Upper lobe of left lung (tissue), 6 donors: ENCODE measurements at places on chromosomes 3 and 15. TPM values are rescaled to one million over a fixed set of nuclear protein-coding genes. Genes with fewer than 3 reads are reported as not detected.
A peak's percentile ranks its signal among the peaks of the same experiment; 100 is the strongest.

The IL20RB gene
- total RNA-seq: 0.80 TPM

The MYO9A gene
- total RNA-seq: 143 TPM

The SEC61A1 gene
- total RNA-seq: 181 TPM

The GAP43 gene
- total RNA-seq: not detected

The TRIM71 gene
- 7.3 TPM for total RNA-seq

The KNL1 gene
- 1.7 TPM for total RNA-seq

The SLC26A6 gene
- total RNA-seq: 66.0 TPM

The KIF15 gene
- total RNA-seq: 0.89 TPM

The WNT7A gene
- total RNA-seq: 1.0 TPM

The GOLGA6B gene
- total RNA-seq: not detected

The TM4SF18 gene
- 3.0 TPM for total RNA-seq

The CHL1 gene
- 4.2 TPM for total RNA-seq

The CD80 gene
- total RNA-seq: 15.2 TPM

The BUB1B gene
- total RNA-seq: not detected

DNA sequence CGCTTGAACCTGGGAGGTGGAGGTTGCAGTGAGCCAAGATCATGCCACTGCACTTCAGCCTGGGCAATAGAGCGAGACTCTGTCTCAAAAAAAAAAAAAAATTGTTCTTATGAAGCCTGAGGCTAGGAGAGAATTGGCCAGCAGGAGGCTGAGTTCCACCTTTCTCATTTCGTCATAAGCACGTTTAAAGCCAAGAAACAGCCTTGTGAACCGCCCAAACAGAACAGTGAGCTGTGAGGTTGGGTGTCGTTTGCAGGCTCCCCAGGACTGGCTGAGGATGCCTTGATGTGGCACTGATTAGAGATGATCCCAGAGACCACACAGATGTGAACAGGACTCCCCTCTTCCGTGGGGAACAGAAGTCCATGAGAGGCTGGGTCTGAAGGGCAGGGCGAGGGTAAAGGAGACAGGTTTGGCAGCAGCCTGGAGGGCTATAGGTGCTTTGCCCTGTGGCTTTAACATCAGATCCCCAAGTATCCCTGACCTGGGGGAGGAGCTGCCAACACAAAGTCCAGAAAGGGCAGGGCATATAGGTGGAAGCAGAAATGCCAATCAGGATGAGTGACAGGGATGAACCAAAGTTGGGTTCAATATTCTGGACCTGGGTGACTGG lies 52.9 kb downstream of the CLEC3B start:
- no peaks in the 10 kb centered on the region for H3K27me3 ChIP-seq
- no peak overlapping the region for H3K27ac ChIP-seq
- no peak overlapping the region for H3K4me3 ChIP-seq
- H3K4me1 ChIP-seq: no peaks in the 10 kb centered on the region

GRCh38 chr3:52346623-52347530 lies 30.8 kb downstream of the DNAH1 start:
- no peak overlapping the region for H3K4me3 ChIP-seq
- DNase-seq: peak; percentile 64

DNA sequence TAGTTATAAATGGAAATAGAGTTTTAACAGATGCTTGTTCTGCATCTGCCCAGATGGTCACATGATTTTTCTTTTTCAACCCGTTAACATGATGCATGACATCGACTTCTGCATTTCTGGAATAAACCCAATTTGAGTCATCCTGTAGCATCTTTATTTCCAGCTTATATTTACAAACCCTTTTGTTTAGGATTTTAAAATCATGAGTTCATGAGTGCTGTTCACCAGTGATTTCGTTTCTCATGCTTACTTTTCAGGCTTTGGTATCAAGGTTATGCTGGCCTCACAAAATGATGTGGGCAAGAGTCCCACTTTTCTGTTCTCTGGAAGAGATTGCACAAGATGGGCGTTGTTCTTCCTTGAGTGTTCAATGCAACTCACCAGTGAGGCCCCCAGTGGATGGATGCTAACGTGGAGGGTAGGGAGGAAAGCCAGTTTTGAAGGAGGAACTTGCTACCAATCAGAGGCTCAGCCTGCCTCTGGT lies 5.2 kb downstream of the HRH1 start:
- H3K27ac ChIP-seq: no peak overlapping the region
- H3K36me3 ChIP-seq: no peaks in the 10 kb centered on the region
- peak; percentile 70 for DNase-seq

- no peaks in the 10 kb centered on the region for H3K27me3 ChIP-seq
- no peak overlapping the region for H3K4me3 ChIP-seq
- H3K27ac ChIP-seq: no peak overlapping the region
- no peaks in the 10 kb centered on the region for H3K36me3 ChIP-seq
Observed at GRCh38 chr15:41367418-41367817, 34.7 kb downstream of the NUSAP1 start.

DNA sequence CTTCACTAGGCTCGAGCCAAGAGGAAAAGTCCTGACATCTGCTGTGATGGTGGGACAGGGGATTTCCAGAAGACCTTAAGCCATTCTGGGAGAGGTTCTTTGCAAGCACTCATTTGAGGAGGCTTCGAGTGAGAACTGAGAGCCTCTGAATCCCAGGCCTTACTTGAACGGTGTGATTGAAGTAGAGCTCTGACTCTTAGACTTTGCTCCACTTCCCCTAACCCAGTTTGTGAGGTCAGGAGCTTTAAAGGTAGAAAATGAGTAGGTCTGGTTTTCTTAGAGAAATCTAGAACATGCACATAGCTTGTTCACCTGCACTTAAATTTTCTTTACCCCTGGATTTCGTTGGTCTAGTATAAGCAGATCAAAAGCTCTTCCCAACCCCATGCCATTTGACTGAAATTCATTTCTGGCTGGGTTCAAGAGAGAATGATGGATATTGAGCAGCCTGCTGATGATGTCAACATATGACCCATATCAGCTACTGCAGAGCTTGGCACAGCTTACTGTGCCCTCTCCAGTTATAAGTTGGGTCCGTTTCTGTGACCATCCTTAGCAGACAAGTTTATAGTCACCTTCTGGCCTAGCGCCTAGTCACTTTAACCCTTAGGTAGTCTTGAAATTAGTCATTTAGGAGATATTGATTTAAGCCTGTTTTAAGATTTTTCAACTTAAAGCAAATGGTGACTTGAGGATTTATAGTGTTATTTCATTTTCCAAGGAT lies 229.2 kb upstream of the CHRM5 start:
- no peak overlapping the region for H3K4me3 ChIP-seq
- H3K27me3 ChIP-seq: no peaks in the 10 kb centered on the region
- DNase-seq: no peak
- H3K36me3 ChIP-seq: no peaks in the 10 kb centered on the region
- no peaks in the 10 kb centered on the region for H3K4me1 ChIP-seq
- H3K27ac ChIP-seq: no peak overlapping the region

- DNase-seq: no peak
- no peaks in the 10 kb centered on the region for H3K4me1 ChIP-seq
- H3K36me3 ChIP-seq: no peaks in the 10 kb centered on the region
- no peak overlapping the region for H3K27ac ChIP-seq
Observed at GRCh38 chr15:52281085-52282035, 14.2 kb downstream of the MYO5C start.

GRCh38 chr15:88881775-88882174 lies 13.6 kb downstream of the HAPLN3 start:
- H3K36me3 ChIP-seq: no peaks in the 10 kb centered on the region
- H3K4me3 ChIP-seq: no peak overlapping the region
- no peaks in the 10 kb centered on the region for H3K27me3 ChIP-seq

DNA sequence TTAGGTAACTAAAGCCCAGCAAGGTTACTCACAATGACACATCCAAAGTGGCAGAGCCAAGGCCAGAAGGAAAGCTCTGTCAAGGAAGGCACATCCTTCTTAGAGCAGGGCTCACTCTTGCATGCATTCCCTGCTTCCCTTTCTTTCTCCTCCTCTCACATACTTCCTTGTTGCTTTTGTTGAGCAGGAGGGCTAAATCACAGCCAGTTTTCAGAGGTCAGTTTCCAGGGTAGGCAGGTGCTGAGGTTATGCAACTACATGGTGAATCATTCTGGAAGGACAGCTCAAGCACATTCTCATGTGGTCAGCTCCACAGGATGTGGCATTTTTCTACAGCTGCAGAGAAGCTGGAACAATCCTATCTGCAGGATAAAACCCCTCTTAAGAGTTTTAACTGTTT lies 275.6 kb downstream of the ZNF621 start:
- DNase-seq: no peak
- no peaks in the 10 kb centered on the region for H3K36me3 ChIP-seq
- no peaks in the 10 kb centered on the region for H3K27me3 ChIP-seq
- H3K4me1 ChIP-seq: peaks cover 8% of the 10 kb centered on the region
- no peak overlapping the region for H3K4me3 ChIP-seq
- H3K27ac ChIP-seq: no peak overlapping the region

DNA sequence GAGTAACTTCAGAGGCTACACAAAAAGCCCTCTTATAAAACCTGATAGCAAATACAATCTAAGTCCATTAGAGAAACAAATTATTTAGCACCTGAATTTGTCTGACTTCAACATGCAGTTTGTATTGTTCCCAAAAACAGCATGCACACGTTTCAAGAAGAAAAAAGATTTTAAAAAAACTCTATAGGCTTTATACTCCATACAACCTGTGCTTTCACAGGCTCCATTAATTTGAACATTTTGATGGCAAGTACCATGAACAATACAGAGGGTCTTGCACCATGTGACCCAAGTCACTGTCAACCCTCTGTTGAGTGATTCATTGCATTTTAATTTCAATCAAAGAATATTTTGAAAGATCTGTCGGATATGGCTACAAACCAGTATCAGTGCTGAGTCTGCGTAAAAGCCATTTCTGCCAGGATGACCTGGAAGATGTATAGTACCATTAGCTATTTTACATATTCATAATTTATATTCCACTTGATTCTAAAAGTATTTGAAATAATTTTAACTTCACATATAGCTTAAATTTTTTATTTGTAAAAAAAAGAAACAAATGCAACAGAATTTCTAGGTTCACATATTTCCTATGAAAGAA lies 13.2 kb downstream of the ANXA2 start:
- peaks cover 35% of the 10 kb centered on the region for H3K4me1 ChIP-seq
- no peak overlapping the region for H3K4me3 ChIP-seq
- no peaks in the 10 kb centered on the region for H3K27me3 ChIP-seq

DNA sequence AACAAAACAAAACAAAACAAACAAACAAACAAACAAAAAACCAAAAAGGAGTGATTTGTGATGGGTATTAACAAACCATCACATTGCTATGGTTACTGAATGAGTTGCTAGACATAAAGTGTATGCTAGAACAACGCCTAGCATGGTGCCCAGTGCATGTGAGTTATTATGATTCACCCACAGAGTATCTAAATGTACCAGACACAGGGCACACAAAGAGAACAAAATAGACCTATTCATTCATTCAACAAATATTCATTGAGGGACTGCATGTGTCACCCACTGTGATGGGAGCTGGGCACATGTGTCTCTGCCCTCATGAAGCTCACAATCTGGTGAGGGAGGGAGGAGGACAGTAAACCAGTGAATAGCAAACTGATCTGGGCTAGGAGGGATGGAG lies 11.6 kb upstream of the ACAN start:
- H3K27me3 ChIP-seq: no peaks in the 10 kb centered on the region
- H3K36me3 ChIP-seq: no peaks in the 10 kb centered on the region
- H3K27ac ChIP-seq: no peak overlapping the region
- no peak overlapping the region for H3K4me3 ChIP-seq
- H3K4me1 ChIP-seq: no peaks in the 10 kb centered on the region

GRCh38 chr3:8650583-8651416 lies 6.2 kb upstream of the SSUH2 start:
- no peaks in the 10 kb centered on the region for H3K36me3 ChIP-seq
- H3K4me1 ChIP-seq: no peaks in the 10 kb centered on the region
- no peak for DNase-seq
- H3K27me3 ChIP-seq: no peaks in the 10 kb centered on the region
- H3K4me3 ChIP-seq: no peak overlapping the region

DNA sequence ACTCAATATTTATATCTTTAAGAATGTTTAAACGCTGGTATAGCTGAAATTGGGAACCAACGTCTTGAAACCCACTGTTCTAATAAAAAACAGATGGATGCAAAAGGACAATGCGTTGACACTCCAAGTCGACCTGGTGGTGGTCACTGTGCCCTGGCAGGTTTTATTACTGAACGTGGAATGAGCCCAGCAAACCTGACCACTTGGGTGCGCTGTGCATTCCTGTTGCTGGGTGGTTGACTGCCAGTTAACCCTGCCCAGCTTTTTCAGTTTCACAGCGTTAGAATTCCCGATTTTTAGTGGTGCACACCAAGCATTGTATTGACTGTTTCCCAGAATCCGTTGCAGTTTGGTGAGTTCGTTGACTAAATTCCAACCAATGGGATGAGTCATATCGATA lies 384.4 kb downstream of the OCA2 start:
- no peak for DNase-seq
- H3K36me3 ChIP-seq: no peaks in the 10 kb centered on the region
- no peaks in the 10 kb centered on the region for H3K4me1 ChIP-seq
- H3K27me3 ChIP-seq: no peaks in the 10 kb centered on the region
- no peak overlapping the region for H3K27ac ChIP-seq

- peaks cover 37% of the 10 kb centered on the region for H3K4me1 ChIP-seq
Observed at GRCh38 chr3:43288850-43289249, 2.5 kb downstream of the SNRK start.

DNA sequence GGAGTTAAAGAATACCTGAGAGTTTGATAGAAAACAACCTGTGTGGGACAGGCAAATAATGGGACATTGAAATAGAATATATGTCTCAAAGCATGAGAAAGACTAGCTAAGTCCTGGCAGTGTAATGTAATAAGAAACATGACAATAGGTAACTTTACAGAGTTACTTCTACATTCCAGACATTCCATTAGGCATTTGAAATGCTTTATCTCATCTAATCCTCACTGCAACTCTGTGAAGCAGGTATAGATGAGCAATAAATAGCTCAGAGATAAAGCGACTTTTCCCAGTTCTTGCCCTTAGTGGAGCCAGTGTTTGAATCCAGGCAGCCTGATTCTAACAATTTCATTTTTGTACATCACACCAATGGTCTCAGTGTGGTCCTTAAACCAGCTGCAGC lies 76.8 kb downstream of the CPNE4 start:
- H3K36me3 ChIP-seq: no peaks in the 10 kb centered on the region
- DNase-seq: no peak
- H3K4me3 ChIP-seq: no peak overlapping the region

GRCh38 chr3:127438371-127438770 lies 150.5 kb upstream of the PRR20G start:
- H3K27ac ChIP-seq: no peak overlapping the region
- DNase-seq: no peak
- H3K4me1 ChIP-seq: no peaks in the 10 kb centered on the region
- no peaks in the 10 kb centered on the region for H3K27me3 ChIP-seq
- no peak overlapping the region for H3K4me3 ChIP-seq
- no peaks in the 10 kb centered on the region for H3K36me3 ChIP-seq

DNA sequence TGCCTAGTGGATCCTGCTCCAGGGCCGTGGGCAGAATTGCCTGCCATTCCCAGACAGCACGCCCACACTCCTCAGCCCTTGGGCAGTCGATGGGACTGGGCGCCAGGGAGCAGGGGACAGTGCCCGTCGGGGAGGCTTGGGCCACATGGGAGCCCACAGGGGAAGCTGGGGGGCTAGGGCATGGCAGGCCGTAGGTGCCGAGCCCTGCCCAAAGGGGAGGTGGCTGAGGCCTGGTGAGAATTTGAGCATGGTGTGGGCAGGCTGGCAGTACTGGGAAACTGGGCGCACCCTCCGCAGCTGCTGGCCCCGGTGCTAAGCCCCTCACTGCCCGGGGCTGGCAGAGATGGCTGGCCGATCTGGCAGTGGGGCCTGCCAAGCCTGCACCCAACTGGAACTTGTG lies 1225.9 kb upstream of the EPHA6 start:
- no peaks in the 10 kb centered on the region for H3K36me3 ChIP-seq
- H3K4me1 ChIP-seq: no peaks in the 10 kb centered on the region
- H3K27ac ChIP-seq: no peak overlapping the region
- no peaks in the 10 kb centered on the region for H3K27me3 ChIP-seq

- H3K27me3 ChIP-seq: no peaks in the 10 kb centered on the region
- H3K4me3 ChIP-seq: no peak overlapping the region
- H3K27ac ChIP-seq: no peak overlapping the region
- no peaks in the 10 kb centered on the region for H3K36me3 ChIP-seq
- H3K4me1 ChIP-seq: no peaks in the 10 kb centered on the region
Observed at GRCh38 chr3:65560133-65560532, 478.6 kb downstream of the MAGI1 start.
